Cardiac muscle cell (in vitro differentiated cells and primary cell): ENCODE measurements at places on chromosomes 2 and 18.

DNA sequence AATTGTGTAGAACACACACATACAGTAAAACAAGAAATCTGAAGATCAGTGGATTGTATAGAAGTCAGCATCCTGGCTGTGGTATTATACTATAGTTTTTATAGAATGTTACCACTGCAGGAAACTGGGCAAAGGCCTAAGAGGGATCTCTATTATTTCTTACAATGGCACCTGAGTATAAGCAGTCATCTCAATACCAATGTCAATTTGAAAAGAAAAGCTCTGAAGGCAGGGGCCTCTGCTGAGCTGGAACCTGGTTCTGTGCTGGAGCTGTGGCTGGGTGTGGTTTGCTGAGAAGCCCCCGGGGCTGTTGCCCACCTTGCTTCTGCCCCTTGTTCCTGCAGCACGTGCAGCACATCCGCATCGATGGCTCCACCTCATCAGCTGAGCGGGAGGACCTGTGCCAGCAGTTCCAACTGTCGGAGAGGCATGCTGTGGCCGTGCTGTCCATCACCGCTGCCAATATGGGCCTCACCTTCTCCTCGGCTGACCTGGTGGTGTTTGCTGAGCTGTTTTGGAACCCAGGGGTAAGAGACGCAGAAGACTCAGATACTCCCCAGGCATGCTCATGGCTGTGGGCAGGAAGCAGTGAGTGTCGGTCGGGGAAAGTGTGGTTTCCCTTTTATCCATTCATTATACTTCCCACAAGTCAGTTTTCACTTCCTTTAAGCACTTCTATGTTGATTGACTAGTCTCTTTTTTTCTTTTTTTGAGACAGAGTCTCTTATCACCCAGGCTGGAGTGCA is 23.5 kb upstream of the RPL37A start:
- no peak for DNase-seq
- no peaks in the 10 kb centered on the region for H3K4me1 ChIP-seq
- H3K36me3 ChIP-seq: no peaks in the 10 kb centered on the region
- no peak overlapping the region for H3K4me3 ChIP-seq
- H3K27ac ChIP-seq: no peak overlapping the region

- no peaks in the 10 kb centered on the region for H3K4me1 ChIP-seq
- H3K27me3 ChIP-seq: peaks cover 46% of the 10 kb centered on the region
- DNase-seq: peak; percentile 52
Observed at GRCh38 chr18:34978953-34979608, 62.1 kb upstream of the MAPRE2 start.

- H3K4me1 ChIP-seq: no peaks in the 10 kb centered on the region
- no peak overlapping the region for H3K27ac ChIP-seq
- H3K4me3 ChIP-seq: no peak overlapping the region
- no peaks in the 10 kb centered on the region for H3K27me3 ChIP-seq
Observed at GRCh38 chr2:239502430-239503186, 101.8 kb upstream of the HDAC4 start.

DNA sequence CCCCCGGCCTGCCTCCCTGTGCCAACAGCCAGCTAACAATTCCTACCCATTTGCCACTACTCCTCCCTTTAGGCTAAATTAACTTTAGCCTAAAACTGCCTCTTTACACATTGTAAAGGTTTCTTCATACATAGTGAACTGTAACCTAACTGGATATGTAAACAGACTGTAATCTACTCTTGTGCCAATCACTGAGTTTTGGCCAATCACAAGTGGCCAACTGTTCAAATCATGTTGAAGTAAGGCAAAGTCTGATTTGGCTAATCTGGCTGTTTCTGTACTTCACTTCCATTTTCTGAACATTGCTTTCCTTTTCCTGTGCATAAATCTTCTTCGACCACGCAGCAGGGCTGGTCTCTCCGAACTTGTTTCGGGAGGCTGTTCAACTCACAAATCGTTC is 103.6 kb upstream of the LYPD6 start:
- no peaks in the 10 kb centered on the region for H3K36me3 ChIP-seq
- H3K4me1 ChIP-seq: peaks cover 24% of the 10 kb centered on the region
- no peak for DNase-seq

DNA sequence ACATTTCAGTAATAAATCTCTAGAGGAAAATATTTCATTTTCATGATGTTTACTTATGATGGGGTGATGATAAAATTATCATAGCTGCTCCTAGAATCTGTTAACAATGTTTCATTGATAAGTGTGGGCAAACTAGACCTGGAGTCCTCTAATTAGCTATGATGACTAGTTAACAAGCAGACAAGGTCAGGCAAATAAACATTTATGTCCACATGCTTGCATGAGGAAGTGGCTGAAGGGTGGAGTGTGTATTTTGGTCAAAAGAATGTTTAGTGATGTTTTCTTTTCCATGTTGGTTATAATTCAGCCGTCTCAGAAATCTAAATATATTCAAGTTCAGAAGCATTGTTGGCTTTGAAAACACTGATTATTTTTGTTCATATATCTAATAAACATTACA is 99.9 kb upstream of the FN1 start:
- no peak overlapping the region for H3K27ac ChIP-seq
- H3K4me1 ChIP-seq: peaks cover 7% of the 10 kb centered on the region
- H3K36me3 ChIP-seq: no peaks in the 10 kb centered on the region
